ENCODE measurements at places on chromosomes 1 and 21.

DNA sequence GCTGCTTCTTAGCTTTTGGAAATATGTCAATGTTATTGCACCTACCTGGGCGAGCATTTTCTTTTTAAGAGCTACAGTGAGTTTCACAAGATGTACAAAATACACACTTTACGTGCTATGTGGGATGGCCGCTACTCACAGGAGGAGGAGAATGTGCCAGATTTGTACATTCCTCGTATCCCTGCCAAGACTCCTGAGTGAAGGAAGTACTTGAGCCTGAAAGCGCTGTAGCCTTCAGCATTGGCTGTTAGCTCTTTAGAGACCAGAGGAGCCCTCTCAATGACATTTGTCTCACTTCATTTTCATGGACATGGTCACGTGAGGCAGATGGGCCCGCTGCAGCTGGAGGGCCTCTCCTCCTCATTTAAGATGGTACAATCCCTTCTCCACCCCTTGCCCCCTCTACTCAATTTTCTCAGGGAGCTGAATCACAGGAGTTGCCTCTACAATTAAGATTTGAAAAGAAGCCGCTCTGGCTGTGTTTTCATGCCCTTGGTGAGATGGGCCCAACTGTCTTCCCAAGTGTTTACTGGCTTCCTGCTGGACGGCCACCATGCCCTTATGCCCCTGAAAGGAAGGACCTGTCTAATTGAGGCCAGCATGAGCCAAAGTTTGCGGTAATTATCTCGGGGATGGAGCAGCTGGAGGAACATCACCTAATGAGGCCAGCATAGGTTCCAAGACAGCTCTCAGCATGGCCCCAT lies 442.6 kb downstream of the PRDM2 start:
- no peak for DNase-seq

- no peak for DNase-seq
Observed at GRCh38 chr1:167455786-167456446, 62.4 kb downstream of the CD247 start.

DNA sequence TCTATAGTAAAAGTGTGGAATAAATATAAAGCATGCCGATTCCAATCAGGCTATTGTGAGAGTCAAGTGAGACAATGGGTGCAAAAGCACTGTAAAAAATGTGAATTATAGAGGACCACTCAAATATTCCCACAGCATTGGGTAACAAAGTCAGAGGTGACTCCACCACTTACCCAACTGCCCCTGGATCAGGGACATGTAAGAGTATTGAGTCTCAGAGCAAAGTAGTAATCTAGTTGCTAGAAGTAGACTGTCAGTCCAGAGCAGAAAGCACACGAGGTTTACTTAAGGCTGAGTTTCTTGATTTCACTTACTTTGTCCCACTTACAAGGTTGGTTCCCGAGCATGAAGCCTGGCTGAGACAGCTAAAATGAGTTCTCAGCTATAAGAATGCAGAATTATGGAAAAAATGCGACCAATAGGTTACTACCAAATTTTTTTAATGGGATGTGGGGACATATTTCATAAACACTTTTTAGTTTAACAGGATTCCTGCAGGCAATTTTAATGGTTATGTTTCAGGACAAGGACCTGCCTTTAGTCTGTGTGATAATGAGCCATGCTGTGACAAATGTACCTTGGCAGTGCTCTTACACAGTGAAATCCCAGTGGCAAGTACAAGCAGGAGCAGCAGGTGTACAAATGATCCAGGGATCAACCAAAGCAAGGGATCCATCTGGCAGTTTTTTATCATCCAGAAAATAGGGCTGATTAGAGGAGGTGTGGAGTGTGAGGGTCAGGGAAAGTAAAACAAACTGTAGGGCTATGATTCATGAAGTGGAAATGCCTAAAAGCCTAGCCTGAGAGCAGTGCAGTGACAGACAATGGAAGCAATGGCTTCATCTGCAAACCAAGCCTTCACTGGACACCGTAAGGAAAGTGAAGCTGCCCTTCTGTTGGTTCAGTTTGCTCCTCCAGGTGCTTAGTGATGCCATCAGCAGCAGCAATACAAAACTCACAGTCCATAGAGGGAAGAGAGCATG lies 156.2 kb upstream of the SPAG17 start:
- no peak for DNase-seq

DNA sequence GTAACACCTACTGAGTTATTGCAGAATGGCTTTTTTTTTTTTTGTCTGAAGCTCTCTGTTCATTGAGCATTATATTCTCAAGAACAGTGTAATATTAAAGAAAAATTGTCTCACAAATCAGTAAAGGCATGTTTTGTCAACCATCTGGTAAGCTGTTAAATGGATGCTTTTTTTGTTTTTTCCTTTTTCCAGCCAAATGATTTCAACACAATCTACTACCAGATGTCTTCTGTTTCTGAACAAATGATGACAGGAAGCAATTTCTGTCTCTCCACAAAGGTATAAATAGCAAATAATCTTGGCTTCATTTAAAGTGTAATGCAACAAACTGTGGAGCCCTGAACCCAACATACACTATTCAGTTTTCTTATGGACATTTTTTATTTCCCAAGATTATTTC lies 78.6 kb upstream of the RGS2 start:
- no peak for DNase-seq

DNA sequence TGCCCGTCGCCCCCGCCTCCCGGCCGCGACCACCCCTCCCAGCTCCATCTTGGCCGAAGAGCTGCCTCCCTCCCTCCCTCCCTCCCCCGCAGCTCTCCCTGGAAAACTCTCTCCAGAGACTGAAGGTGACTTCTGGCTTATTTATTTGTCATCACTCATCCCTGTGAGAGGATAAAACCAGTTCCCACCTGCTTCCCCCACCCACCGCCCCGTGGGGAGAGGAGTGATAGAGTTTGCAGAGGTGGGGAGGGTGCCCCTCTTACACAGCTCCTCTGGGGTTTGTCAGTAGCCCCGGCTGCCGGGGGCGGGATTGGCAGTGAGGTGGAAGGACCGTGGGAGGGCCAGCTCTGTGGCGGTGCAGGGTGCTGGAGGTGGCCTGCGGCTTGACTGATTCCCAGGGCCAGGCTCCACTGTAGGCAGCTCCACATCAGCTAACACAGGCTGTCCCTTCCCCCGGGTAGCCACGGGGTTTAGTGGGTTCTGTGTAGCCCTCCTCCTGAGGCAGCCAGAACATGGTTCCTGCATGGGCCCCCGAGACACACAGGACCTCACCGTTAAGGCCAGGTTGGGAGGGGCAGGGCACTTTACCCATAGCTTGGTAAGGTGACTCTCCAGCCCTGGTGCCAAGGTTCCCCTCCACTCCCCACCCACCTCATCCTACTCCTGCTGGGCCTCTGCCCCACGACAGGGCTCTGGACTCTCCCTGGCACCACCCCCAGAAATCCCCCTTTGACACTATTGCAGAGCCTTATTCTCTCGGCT lies 62.2 kb downstream of the ELK4 start:
- no peak for DNase-seq

DNA sequence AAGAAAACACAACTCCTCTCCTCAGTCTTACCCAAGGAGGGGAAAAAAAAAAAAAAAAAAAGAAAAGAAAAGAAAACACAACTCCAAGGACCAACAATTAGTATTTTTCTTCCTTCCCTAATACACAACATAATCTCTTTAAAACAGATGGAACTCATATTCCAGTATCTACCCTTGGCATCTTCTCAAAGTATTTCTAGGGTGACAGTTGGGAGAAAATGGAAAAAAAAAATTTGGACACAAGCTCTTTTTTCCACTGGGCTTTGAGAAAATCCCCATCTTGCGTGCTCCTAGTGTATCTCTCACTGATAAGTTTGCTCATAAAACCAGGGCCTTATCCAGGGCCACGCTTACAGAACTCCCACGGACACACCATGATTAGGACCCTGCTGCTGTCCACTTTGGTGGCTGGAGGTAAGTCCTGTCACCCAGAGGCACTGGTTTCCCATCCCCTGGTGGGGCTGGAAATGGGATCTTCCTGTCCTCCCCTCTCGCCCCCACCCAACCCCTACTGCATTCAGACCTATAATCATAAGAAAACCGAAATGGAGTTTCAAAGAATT lies at the start of gene CELA2B:
TSS of gene CELA2B (plus strand) at position 353 of the 563 bp plus-strand sequence. CDS start at position 375, 22 bp downstream.
- no peak for DNase-seq

DNA sequence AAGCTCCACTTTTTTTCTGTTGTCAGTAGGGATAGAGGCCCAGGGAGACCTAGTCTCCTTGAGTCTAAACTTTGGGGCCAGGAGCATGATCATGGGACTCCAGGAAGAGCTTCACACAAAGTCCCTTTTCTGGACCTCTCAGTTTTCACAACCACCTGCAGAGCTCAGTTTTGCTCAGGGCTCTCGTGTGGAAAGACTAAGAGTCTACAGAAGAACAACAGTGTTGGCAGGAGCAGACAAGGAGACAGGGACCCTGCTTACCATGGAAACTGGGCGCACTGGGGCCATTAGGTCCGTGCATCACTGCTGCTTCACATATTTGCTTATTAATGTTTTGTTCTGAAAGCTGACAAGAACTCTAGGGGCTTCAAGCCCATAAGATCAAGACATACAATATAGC lies 63.9 kb upstream of the HSD17B7 start:
- DNase-seq = no peak

DNA sequence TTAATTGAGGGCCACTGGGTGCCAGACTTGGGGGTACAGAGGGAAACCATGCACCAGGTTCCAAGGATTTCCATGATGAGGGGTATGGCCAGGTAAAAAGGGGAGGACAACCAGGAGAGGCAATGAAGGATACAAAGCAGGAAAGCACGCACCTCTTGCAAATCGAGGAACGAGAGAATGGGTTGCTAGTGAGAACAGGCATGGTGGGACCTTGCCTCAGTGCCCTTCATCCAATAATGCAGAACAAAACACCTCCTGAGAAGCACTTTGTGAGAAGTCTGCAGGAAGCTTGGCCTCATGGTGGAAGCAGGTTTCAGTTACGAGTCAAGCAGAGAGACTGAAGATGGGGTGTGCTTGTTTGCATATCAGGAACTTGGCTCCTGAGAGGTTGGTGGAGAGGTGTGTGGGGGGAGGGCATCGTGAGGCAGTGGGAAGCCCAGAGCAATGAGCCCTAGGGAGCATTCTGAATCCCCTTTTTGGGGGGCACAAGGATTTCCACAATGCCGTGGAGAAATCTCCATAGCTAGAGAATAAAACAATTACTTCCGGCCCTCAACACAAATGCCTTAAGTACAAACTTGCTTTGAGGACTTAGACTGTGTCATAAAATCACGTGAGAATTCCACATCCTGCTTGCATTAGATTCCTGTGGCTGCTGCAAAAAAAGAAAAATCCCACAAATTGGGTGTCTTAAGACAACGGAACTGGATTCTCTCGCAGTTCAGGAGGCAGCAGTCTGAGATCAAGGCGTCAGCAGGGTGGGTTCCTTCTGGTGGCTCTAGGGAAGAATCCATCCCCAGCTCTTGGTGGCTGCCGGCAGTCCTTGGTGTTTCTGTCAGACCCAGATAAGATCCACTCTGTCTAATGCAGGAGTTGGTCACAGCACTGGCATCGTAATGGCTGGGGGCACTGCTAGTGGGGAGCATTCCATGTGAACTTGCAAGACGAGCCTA lies 54.9 kb upstream of the BACE2 start:
- DNase-seq = no peak

- no peak for DNase-seq
Observed at GRCh38 chr1:12464045-12464461, 154.0 kb downstream of the DHRS3 start.

- peak; percentile 46 for DNase-seq
Observed at GRCh38 chr1:181152892-181153633, 64.6 kb downstream of the IER5 start.

DNA sequence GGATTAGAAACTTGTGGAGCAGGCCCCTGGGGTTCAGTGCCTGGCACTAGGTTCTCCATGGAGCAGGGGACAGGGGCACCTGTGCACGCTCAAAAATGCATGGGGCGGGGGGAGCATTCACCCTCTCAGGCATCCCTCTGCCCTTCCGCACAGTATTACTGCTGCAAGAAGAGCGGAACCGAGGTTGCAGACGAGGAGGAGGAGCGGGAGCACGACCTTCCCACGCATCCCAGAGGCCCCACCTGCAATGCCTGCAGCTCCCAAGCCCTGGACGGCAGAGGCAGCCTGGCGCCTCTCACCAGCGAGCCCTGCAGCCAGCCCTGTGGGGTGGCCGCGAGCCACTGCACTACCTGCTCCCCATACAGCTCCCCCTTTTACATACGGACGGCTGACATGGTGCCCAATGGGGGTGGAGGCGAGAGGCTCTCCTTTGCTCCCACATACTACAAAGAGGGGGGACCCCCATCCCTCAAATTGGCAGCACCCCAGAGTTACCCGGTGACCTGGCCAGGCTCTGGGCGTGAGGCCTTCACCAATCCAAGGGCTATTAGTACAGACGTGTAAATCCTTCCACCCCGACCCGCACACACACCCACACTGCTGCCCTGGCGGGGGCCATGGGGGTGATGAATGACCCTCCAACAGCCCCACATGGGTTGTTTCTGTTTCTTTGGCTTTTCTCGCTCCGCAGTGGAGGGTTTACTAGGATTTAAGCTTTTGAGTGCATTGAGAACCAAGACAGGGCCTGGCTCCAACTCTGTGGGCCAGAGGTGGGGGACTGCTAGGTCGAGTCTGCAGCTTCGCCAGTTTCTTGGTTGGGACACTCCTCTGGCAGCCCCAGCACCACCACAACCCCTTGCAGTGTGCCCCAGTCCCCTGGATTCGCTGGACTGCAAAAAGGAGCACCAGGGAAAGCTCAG lies 63.7 kb downstream of the TOR1AIP2 start:
- no peak for DNase-seq

DNA sequence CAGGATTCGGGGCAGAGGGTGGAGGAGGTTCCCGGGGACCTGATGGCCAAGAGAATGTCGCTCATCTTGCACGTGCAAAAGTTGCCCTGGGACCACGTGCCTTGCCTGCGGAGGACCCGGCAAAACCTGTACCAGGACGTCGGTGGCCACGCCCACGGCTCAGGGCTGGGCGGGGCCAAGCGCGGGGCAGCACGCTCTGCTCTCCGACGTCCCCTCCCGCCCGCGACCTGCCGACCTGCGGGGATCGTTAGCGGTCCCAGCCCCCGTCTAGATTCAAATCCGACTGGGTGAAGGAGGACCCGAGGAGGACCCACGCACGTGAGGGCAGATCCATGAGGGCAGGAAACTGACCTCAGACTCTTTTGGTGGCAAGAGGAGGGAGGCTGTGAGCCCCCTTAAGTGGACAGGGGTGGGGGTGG lies at the start of gene C1orf167:
TSS of gene C1orf167 (plus strand) at position 206 of the 419 bp plus-strand sequence. CDS start 2,208 bp downstream, outside the sequence.
- no peak for DNase-seq

- no peak for DNase-seq
Observed at GRCh38 chr1:113088972-113089371, 16.0 kb downstream of the LRIG2 start.

GRCh38 chr1:222905151-222905550 lies 90.3 kb downstream of the DISP1 start:
- DNase-seq = no peak

GRCh38 chr1:58248791-58249190 lies 297.7 kb downstream of the OMA1 start:
- no peak for DNase-seq

DNA sequence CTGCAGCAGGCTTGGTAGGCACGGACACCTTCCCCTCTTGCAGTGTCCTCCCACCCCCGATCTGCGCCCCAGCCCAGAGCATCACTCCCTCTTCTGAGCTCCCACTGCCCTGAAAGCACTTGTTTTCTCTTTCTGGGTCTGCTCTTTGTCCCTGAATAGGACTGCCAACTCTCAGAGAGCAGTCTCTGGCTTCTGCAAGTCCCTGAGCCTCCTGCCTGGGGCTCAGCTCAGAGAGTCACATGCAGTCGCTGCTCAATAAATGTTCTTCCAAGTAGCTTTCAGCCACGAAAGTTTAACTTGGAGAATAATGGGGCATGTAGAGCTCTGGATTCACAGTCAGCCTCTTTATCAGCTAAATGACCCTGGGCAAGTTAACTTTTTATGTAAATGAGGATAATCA lies 205.6 kb downstream of the HIVEP3 start:
- no peak for DNase-seq

- no peak for DNase-seq
Observed at GRCh38 chr1:204709960-204710912, 24.7 kb upstream of the LRRN2 start.

- no peak for DNase-seq
Observed at GRCh38 chr1:151843398-151843797, 3.8 kb upstream of the C2CD4D start.
